A549 treated with dexamethasone at 1 μM for 4 hours (cell line): ENCODE measurements at places on chromosomes 1 and 21. TPM values are rescaled to one million over a fixed set of nuclear protein-coding genes. Genes with fewer than 3 reads are reported as not detected.

PODN gene
- 0.04 TPM in 1 of 5 replicates, not detected in the others for total RNA-seq

RUNX3 gene
- total RNA-seq = 3.9 to 9.0 TPM (median 6.8 TPM) in 5 replicates

NBPF6 gene
- total RNA-seq = not detected in 5 replicates

SFPQ gene
- 221 to 293 TPM (median 244 TPM) in 5 replicates for total RNA-seq

OR2M3 gene
- total RNA-seq = not detected in 5 replicates

MIXL1 gene
- 0.08 to 0.14 TPM (median 0.09 TPM) in 3 of 5 replicates, not detected in the others for total RNA-seq

SNAP47 gene
- total RNA-seq = 25.6 to 29.5 TPM (median 27.3 TPM) in 5 replicates
